Psoas muscle (tissue), 8 donors: ENCODE measurements at places on chromosomes 13 and 19. TPM values are rescaled to one million over a fixed set of nuclear protein-coding genes. Genes with fewer than 3 reads are reported as not detected.

KLK14 gene
- not detected for total RNA-seq

TMEM221 gene
- not detected for total RNA-seq

SULT2A1 gene
- total RNA-seq: not detected

CPB2 gene
- total RNA-seq: not detected

C19orf38 gene
- total RNA-seq: 1.2 TPM

CDX2 gene
- not detected for total RNA-seq

TMEM238 gene
- total RNA-seq: 1.1 TPM

ZSCAN1 gene
- total RNA-seq: not detected

PROZ gene
- not detected for total RNA-seq

FUT2 gene
- not detected for total RNA-seq

TMPRSS9 gene
- 0.17 TPM for total RNA-seq

OR7D2 gene
- total RNA-seq: 0.24 TPM

ALOX5AP gene
- 5.2 TPM for total RNA-seq

CGB8 gene
- total RNA-seq: not detected

PSG1 gene
- not detected for total RNA-seq

FPR2 gene
- 0.98 TPM for total RNA-seq

KLK15 gene
- not detected for total RNA-seq
